ENCODE measurements at places on chromosomes 4 and X. TPM values are rescaled to one million over a fixed set of nuclear protein-coding genes. Genes with fewer than 3 reads are reported as not detected.

The CT83 gene
- not detected for total RNA-seq

The NDST3 gene
- total RNA-seq = not detected

The EFHC2 gene
- total RNA-seq = not detected

The REELD1 gene
- total RNA-seq = 0.25 TPM

The ZFP42 gene
- total RNA-seq = 0.12 TPM

The GAB3 gene
- total RNA-seq = 0.69 TPM

The NAP1L2 gene
- not detected for total RNA-seq

The TIGD2 gene
- 10.3 TPM for total RNA-seq

The ARMCX4 gene
- total RNA-seq = 0.15 TPM

The PCDH18 gene
- total RNA-seq = 0.17 TPM

The ADH1B gene
- 1.8 TPM for total RNA-seq

The CT55 gene
- total RNA-seq = not detected

The CENPVL1 gene
- total RNA-seq = not detected

The GAGE1 gene
- 0.17 TPM for total RNA-seq

DNA sequence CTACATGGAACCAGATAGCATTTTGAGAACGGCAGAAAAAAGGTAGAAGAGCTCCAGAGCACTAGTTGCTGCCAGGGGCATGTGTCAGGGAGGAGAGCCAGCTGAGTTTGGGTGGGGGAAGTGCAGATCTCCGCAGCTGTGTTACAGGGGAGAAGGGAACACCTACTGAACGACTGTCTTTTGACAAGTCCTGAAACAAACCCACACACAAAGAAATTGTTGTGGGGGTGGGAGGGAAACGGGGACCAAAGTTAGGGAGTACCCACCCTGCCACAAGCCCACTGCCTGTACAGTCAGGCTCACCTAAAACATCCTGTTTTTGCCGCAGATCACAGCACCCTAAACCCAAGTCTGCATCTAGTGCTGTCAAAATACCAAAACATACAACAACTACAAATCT lies 55.5 kb downstream of the LEF1 start:
- no peak for DNase-seq

DNA sequence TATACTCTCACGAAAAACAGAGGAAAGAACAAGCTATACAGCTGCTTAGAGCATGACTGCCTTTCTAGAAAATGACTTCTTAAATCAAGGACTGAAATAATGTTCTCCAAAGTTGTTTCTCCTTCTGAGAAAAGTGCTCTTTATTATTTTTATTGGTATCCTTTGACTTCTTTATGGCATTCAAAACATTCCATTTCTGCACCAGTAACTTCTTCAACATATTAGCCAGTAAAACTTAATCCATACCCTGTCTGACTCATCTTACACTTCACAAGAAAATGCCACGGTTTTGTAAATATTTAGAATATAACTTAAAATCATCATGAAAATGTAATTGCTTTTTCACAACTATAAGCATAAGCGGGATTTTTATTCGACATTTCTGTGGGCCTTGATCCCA lies 180.4 kb downstream of the NR3C2 start:
- no peak for DNase-seq

GRCh38 chr4:88158038-88158488 lies 376 bp downstream of the ABCG2 start:
- no peak for DNase-seq

GRCh38 chr4:61666244-61666643 lies 466.1 kb downstream of the ADGRL3 start:
- no peak for DNase-seq

DNA sequence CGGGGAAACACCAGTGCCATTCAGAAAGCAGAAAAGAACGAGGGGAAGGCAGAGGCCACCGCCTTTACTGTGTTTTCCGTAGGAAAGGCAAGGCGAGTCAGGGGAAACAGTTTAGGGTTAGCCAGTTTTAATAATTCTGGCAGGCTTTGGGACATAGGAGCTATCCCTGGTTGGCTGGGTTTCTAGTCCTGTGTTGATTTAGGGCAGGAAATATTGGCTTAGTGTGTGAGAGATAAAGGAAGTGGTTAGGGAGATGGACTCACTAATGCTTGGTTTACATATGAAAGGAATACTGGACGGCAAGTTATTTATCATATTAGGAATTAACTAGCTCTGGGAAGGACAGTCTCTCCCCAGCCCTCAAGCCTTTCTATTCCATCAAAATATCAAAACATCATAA lies 53.1 kb downstream of the SYNPO2 start:
- no peak for DNase-seq

- DNase-seq = no peak
These were observed 3.2 kb downstream of the ADH1C start for GRCh38 chr4:99349338-99349737.

DNA sequence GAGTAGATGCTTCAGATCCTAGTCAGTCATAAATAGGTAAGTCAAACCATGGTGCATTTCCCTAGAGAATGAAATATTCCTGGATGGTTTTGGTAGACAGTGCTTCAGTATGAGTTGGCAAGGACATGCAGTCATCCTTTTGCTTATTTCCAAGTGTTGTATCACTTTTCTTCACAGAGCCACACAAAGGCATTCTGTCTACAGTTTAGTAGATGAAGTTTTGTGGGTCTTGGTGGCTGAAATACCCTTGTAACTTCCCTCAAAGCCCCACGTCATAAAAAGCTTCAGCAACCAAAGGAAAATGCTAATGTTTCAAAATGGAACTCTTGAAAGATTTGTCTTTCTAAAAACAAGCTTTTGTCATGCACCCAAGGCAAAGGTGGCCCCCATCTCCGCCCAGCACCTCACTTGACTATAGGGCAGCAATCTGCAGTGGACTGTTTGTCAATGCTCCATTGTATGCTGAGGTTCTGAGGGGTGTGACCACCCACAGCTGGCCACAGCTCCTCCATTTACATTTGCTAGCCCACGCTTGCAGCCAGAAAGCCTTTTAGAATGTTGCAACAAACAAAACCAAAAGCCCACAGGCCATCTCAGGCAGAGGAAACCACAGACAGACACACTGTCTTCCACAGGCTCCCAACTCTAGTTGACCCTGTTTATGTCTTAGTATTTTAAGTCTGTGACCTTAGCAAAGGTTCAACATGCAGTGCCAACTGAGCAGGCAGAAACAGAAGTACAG lies 87.1 kb upstream of the FAM9C start:
- no peak for DNase-seq

- no peak for DNase-seq
These were observed 57.4 kb upstream of the PITX2 start for GRCh38 chr4:110680265-110680664.

DNA sequence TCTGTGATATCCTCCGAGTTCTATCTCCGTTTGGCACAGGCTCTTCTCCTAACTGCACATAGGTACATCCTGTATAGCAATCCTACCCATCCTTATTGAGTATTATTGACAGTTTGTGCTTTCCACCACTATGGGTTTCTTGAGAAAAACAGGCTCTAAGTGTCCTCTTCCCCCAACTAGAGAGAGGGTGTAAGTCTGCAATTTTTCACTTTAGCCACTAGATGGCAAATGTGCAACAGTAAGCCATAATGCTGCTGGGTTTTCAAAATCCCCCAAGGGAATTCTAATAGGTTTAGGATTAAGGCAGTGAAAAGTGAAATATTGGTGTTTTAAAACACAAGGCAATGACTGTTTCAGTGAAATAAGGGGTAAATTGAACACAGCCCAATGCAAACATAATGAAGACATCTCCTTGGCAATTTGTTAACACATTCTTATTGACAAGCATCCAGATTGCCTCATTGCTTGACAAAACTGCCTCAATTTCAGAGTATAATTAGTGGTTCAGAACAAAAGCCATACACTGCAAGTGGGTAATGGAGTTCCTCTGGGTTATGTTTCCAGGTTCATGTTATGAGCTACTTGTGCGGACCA lies 239.0 kb upstream of the HTR2C start:
- peak; percentile 26 for DNase-seq

DNA sequence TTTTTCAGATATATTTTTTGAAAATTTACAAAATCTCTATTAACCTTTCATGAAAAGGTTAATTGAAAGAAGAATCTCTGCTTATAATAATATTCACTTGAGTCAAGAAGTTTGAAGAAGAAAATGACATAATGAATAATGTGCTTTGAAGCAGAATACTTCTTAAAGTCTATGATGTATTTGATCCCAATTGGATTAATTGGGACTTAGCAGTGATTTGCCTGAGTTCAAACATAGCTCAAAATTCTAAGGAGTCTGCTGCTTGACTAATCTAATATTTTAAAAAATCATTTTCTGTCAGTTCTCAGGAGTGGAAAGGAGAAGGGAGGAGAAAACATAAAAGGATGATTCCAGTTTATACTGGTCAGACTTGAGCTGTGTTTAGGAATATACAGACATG lies 1150.4 kb upstream of the INTU start:
- no peak for DNase-seq

Measured in HCT116 (cell line).